Hypothalamus (tissue), 51 donors: ENCODE measurements at places on chromosomes 6 and 20.

GRCh38 chr6:121851056-121851455 lies 415.6 kb downstream of the GJA1 start:
- no peak for DNase-seq

DNA sequence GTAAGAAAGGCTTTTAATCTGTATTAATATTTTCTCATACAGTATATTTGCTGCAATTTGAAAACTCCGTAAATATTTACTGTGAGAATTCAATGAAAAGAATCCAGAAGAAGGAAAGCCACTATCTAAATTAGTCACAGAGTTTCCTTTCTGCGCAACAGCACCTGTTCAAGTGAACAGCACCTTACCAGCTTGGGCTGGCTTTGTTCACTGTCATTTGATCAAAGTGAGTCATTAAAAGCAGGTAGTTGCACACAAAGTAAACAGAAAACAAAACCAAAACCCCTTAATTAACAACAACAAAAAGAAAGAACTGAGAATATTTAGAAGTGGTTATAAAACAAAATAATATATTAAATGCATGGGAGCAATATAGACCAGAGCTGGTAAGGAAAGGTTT lies 12.8 kb downstream of the SMLR1 start:
- DNase-seq, result no peak

- DNase-seq, result no peak
Measured at GRCh38 chr6:104700371-104701185, 159.1 kb downstream of the HACE1 start.

DNA sequence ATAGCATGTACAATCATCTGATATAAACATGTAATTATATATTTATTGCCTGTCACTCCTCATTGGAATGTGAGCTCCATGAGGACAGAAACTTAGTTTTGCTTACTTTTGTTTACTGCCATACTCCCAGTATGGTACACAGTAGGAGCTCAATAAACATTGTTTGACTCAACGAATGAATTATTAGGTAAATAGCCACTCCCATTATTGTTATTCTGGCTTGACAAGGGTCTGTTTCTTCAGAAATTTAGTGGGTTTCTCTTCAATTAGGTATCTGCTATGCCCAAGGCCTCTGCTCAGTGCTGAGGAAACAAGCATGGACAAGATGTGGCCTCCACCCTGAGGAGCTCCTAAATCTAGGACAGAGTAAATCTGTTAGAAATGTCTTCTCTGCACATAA lies 6.3 kb downstream of the BCL2L1 start:
- DNase-seq, result no peak

- no peak for DNase-seq
Measured at GRCh38 chr6:105917038-105917695, 169.0 kb upstream of the PRDM1 start.

GRCh38 chr6:34486106-34486740 lies 20.3 kb downstream of the PACSIN1 start:
- no peak for DNase-seq

GRCh38 chr6:118768904-118769325 lies 117.5 kb upstream of the CEP85L start:
- no peak for DNase-seq

GRCh38 chr6:25576919-25577318 lies 75.1 kb upstream of the SCGN start:
- no peak for DNase-seq

GRCh38 chr20:44650771-44651433 lies 597 bp downstream of the ADA start:
- no peak for DNase-seq

- no peak for DNase-seq
Measured at GRCh38 chr6:37006793-37007339, 1.4 kb downstream of the FGD2 start.

- DNase-seq, result no peak
Measured at GRCh38 chr6:16698162-16698533, 63.1 kb downstream of the ATXN1 start.

- no peak for DNase-seq
Measured at GRCh38 chr20:33009214-33010132, 2.0 kb downstream of the BPIFB2 start.

DNA sequence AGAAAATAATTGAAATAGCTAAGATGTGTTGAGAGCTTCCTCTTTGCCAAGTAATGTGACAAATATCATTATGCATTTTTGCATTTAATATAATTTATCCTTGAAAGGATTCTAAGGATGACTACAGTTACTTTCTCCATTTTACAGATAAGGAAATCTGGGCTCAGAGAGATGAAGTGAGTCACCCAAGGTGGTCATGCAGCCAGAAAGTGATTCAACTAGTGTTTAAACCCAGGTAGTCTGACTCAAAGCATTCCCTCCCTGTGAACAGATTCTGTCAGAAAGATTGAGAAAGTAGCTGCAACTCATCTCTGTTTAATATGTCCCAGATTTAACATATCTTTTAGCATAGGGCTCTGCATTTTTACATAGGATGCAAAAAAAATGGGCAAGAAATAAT lies 28.1 kb downstream of the NRSN1 start:
- DNase-seq, result no peak

DNA sequence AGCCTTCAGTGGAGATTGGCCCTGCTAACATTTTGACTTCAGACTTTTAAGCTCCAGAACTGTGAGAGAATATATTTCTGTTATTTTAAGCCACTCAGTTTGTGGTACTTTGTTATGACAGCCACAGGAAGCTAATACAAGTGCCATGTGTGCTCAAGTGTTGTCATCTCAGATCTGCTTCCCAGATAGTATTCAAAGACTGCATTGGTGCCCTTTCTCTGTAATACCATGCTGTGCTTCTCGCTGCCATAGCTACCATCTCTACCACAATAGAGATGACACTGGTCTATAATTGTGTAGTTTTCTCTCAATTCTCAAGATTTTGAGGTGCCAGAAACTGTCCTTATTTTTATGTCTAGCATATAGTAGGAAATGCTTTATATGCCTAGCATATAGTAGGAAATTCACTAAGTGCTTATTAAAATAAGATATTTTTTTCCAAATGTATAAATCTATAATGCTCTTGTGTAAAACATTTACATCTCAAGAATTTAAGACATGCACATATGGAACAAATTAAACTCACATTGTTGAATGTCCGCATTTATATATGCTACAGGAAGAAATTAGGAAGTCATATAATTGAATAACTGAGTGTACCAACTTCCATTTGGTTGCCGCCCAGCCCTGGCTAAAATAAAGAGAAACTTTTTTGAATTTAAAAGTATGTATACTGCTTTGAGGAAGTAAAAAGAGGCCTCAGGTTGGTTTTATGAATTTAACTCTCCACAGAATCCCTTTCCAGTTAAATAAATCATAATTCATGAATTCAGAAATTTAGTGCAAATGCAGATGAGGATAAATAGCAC lies 77.6 kb downstream of the TPBG start:
- DNase-seq, result no peak

DNA sequence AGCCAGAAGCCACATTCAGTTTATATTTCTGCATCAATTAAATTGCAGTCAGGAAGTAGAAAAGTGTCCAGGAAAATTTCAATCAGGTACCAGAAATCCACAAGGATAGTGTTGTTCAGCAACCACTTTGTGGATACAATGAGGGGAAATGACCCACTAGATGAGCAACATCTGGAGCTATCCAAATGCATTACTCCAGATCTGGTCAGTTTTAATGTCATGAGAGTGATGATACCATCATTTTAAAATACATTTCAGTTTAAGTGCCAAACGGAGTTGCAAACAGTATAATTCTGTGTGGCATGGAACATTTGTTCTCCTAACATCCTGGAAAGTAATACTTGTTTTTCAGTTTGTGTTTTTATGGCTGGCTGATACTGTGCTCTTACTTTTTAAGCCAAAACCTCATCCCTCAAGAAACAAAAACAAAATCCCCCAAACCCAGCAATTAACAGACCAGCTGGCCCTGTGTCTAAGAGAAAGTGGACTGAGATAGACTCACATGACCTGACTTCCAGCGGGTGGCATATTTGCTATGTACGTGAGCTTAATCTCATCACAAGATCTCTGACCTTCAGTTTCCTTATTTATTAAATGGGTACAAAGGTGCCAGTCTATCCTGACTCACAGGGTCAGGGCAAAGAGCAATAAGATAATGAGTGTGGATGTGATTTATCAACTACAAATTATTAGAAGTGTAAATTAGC lies 58.8 kb upstream of the CNKSR3 start:
- no peak for DNase-seq

DNA sequence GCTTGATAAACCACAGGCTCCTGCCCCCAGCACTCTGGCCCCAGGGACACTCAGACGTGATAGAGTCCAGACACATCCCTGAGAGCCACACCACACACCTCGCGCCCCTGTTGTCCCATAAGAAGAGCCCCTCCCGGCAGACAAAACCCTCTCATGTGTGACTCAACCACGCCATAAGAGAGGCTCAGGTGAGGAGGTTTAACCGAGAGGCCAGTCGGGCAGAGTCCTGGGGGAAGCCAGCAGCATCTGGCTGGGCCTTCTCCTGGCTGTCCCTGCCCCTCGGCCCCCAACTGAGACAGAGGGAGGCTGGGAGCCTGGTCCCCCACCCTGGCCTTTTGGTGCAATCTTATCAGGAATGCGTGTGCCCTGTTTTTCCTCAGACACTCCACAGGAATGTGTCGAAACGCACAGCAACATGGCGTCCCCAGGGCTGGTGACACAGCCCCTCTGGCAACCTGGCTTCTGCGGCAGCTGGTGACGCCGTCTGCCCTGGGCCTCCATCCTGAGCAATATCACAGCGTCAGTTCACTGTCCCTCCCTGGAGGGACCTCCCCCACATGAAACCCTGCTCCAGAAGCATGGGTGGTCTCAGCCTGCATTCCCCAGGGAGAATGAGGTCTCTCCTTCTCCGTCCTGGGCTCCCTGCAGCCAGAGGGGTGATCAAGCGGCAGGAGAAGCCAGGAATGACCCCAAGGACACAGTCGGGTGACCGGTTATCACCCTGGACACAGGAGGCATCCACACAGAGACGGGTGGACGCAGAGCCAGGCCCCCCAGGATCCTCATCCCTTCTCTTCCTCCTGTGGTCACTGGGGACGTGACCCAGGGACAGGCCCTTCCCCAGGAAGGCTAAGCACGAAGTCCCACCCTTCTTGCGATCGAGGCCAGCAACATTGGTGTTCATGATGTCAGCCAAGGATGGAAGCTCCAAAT lies 156.6 kb upstream of the AFDN start:
- no peak for DNase-seq

DNA sequence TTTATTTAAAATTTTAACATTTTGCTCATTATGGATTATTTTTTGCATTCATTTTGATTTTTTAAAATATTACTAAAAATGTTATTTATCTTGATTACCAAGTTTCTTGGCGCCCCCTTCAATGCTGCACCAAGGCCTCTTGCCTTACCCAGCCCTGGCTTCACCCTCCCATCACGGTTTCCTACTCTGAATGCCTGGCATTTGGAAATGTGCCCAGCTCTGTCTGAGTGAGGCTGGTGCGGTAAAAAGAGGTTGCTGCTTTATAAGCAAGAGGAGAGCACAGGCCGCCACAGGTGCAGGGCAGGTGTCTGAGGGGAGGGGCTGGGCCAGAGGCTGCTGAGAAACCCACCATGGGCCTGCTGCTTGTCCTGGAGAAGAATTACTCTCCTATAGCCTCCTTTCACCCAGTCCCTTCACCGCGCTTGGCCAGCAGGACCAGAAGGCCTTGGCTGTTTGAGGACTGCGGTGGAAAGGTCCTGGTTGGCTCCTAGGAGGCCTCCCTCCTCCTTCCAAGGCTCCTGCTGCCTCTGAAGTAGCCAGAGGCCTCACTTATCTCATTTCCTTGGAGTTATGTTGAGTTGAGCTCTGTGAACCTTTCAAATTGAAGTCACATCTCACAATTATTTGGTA lies 62.6 kb downstream of the BANF2 start:
- no peak for DNase-seq

- DNase-seq, result no peak
Measured at GRCh38 chr20:963795-964194, 38.3 kb downstream of the RSPO4 start.

- DNase-seq, result no peak
Measured at GRCh38 chr6:166955865-166956443, 396 bp downstream of the RNASET2 start.

- no peak for DNase-seq
Measured at GRCh38 chr20:47330933-47331708, 25.4 kb downstream of the ZMYND8 start.

- DNase-seq, result no peak
Measured at GRCh38 chr6:126539022-126539421, 199.1 kb downstream of the CENPW start.

- no peak for DNase-seq
Measured at GRCh38 chr20:25275813-25276532, 28.1 kb downstream of the PYGB start.

DNA sequence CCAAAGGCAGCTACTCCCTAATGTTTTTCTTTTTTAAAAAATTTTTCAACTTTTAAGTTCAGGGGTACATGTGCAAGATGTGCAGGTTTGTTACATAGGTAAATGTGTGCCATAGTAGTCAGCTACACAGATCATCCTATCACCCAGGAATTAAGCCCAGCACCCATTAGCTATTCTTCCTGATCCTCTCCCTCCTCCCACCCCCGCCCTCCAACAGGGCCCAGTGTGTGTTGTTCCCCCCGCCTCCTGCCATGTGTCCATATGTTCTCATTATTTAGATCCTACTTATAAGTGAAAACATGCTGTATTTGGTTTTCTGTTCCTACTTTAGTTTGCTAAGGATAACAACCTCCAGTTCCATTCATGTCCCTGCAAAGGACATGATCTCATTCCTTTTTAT lies 12.4 kb downstream of the TRIM15 start:
- no peak for DNase-seq

GRCh38 chr20:39057911-39058310 lies 95.8 kb downstream of the DHX35 start:
- no peak for DNase-seq

DNA sequence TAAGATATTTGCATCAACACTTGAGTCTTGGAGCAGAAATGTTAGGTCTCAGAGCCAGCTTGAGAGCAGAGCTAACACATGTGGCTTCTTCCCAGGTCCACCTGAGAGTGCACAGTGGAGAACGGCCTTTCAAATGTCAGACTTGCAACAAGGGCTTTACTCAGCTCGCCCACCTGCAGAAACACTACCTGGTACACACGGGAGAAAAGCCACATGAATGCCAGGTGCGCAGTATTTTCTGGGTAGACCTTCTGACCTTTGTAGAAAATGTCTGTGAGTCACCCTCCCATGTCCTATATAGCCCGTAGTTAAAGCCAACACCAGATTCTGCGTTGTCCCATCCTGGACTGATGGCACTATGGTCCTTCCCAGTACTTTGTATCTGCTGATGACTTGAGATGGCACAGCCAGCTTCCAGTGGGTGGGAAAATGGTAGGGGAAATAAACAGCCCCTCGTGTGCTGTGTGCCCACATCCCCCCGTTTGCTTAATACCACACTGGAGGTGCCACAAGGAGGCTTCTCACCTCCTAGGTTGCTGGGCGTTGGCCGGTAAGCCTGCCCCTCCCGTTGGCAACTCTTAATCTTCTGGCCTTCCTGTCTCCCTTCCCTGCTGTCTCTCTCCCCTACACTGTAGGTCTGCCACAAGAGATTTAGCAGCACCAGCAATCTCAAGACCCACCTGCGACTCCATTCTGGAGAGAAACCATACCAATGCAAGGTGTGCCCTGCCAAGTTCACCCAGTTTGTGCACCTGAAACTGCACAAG lies 20.3 kb downstream of the PRDM1 start:
- DNase-seq, result no peak
